Effector memory CD4-positive, alpha-beta T cell (primary cell): ENCODE measurements at places on chromosomes 2 and 18.
A peak's percentile ranks its signal among the peaks of the same experiment; 100 is the strongest.

- no peak for DNase-seq
- H3K36me3 ChIP-seq: no peaks in the 10 kb centered on the region
- H3K4me3 ChIP-seq: no peak overlapping the region
- H3K27ac ChIP-seq: no peak overlapping the region
- H3K27me3 ChIP-seq: no peaks in the 10 kb centered on the region
Observed at GRCh38 chr2:70509565-70509964, 44.1 kb downstream of the TGFA start.

DNA sequence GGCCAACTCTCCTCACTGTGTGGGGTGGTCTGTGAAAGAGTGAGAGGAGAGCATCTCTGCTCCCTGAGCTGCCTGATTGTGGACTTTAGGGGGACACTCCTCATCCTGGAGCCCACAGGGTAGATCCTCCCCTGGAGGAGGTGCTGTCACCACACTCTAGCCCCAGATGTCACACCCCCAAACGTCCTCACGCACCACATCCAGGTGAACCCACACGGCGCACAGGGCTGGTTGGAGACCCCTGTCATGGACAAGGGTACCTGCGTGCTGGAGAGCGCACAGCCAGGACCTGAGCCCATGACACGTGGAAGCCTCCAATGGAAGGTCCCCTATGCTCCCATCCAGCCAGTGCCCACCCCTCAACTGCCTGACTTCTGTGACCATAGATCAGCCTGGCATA, 10.5 kb downstream of the AGXT start:
- no peak overlapping the region for H3K4me3 ChIP-seq
- H3K4me1 ChIP-seq: no peaks in the 10 kb centered on the region
- H3K27me3 ChIP-seq: no peaks in the 10 kb centered on the region
- H3K27ac ChIP-seq: no peak overlapping the region
- DNase-seq: no peak
- H3K36me3 ChIP-seq: no peaks in the 10 kb centered on the region

DNA sequence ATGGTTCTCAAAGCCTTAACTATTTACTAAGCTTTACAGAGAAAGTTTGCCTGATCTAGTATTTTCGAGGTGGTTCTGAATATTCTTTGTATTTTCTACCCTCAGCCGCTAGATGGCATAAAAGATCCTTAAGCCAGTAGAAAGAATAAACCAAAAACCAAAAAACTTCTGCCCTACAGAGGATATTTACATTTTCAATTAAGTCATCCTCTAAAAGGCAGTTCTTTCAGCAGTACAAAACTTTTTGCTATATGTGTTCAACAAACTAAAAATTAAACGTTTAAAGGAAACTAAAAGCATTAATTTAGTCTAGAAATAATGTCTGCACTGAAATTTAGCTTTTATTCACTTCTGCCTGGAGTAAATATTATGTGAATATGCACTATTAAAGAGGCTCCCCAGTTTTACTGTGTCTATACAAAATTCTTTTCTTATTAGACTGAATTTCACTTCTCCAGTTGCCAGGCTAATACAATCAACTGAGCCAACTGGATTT, 297.5 kb downstream of the PIEZO2 start:
- no peak for DNase-seq
- no peaks in the 10 kb centered on the region for H3K27me3 ChIP-seq
- no peak overlapping the region for H3K4me3 ChIP-seq
- H3K27ac ChIP-seq: no peak overlapping the region

GRCh38 chr2:70143314-70144150, 47.3 kb downstream of the C2orf42 start:
- H3K27me3 ChIP-seq: no peaks in the 10 kb centered on the region
- peak overlapping the region; percentile 57 for H3K4me3 ChIP-seq
- H3K4me1 ChIP-seq: peaks cover 29% of the 10 kb centered on the region
- no peaks in the 10 kb centered on the region for H3K36me3 ChIP-seq

GRCh38 chr2:120594856-120595685, 140.6 kb upstream of the GLI2 start:
- H3K27me3 ChIP-seq: no peaks in the 10 kb centered on the region
- H3K4me1 ChIP-seq: no peaks in the 10 kb centered on the region
- no peak for DNase-seq
- no peak overlapping the region for H3K27ac ChIP-seq
- no peaks in the 10 kb centered on the region for H3K36me3 ChIP-seq

GRCh38 chr2:219426534-219427136, 8.0 kb upstream of the SPEG start:
- no peak for DNase-seq
- H3K4me1 ChIP-seq: no peaks in the 10 kb centered on the region
- H3K36me3 ChIP-seq: no peaks in the 10 kb centered on the region
- no peak overlapping the region for H3K4me3 ChIP-seq
